Stimulated activated CD8-positive, alpha-beta memory T cell treated with anti-CD3 and anti-CD28 coated beads, Interleukin-15, amount 100 ng/mL, for 48 hours (primary cell): ENCODE measurements at places on chromosomes 2 and 18.

DNA sequence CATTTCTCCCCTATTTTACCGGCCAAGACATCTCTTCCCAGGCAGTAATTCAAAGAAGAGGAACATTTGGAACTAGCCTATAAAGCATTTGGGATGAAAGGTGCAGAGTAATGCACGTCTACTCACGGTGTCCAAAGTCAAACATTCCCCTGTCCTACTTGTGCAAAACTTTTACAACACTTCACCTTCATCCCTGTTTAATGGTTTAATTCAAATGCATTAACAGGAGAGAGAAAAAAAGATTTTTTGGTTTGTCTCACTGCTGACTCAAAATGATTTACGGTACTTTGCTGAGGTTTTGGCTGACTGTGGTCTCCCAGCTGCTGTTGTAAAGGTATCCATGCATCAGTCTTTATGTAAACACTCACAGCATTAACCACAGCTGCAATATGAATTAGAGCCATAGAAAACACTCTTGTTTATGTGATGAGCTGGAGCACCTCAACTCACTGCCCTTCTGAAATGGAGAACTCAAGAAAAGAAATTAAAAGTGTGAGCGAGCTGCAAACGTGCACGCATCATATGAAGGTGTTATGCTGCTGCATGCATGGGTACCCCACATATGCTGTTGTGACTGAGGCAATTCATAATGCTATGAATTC, 220.5 kb downstream of the PIEZO2 start:
- no peak for DNase-seq

DNA sequence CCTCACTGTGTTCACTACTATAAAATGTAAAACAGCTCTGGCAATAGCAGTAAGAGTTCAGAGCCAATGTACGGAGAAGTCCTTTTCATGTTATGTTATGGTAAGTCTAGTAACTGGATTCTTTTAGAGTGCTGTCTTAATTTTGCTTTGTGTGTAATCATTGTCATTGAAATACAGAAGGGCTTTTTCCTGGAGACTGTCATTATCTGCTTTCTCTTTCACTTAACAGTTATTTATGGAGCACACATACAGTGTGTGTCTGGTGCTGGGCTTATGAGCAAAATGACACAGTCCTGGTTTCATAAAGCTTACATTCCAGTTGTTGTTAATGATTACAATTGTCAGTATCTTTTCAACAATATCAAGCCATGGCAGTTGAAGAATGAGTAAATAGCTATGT, 95.5 kb downstream of the CCDC102B start:
- DNase-seq: no peak

DNA sequence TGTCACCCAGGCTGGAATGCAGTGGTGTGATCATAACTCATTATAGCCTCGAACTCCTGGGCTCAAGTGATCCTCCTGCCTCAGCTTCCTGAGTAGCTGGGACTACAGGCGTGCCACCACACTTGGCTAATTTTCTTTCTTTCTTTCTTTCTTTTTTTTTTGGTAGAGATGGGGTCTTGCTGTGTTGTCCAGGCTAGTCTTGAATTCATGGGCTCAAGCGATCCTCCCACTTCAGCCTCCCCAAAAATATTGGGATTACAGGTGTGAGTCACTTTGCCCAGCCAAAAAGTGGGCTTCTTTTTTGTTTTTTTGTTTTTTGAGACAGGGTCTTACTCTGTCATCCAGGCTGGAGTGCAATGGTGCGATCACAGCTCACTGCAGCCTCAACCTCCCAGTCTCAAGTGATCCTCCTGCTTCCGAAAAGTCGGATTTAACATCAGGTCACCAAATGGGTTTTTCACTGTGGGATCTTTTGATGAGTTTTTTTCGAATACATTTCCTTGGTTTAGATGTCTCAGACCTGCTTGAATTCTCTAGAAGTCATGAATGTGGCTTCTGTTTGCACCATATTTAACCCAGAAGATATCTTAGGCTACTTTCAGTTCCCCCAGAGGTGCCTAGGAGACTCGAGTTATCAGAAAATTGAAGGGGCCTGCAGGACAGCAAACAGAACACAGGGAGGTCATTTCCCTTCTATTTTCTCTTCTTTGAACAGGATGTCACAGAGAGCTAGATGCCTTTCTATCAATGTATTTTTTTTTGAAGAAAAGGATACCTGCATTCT, 8.9 kb downstream of the RAB31 start:
- no peak for DNase-seq

GRCh38 chr2:182655750-182656149, 60.3 kb upstream of the DNAJC10 start:
- no peak for DNase-seq

DNA sequence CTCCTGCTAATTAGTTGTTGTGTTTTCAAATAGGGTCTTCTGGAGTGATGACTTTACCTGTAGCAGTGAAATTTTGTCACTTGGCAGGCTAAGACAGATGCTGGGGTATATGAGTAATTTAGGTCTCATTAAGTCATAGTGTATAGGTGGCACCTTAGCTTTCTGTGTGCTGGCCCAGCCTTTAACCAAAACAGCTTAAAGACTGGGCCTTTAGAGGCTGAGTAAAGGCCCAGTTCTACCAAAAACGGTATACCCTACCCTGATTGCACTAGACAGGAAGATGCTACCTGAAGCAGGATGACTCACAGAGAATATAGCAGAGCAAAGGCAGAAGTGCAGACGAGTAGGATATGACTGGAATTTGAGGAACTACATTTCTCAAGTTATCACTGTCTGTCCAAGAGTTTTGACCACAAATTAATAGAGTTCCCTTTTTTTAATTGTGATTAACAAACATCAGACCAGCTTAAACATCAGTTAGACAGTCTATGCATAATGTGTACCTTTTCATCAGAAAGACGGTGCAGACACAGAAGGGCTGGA, 337.9 kb upstream of the SALL3 start:
- no peak for DNase-seq

- no peak for DNase-seq
These were observed 405.1 kb downstream of the GPD2 start for GRCh38 chr2:156841321-156841720.

DNA sequence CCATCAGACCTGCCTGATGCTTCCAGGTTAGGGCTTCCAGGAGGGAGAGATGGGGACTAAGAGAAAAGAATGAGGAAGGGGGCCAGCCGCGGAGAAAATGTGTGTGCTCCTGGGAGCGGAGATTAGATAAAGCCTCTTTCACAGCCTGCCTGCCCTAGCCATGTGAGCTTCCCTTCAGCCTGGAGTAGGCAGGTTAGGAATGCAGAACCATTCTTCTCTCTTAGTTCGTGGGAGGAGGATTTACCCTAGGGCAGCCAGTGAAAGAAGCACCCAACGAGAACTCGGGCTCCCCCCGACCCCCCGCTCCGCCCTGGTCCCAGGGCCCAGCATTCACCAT, 36.1 kb downstream of the POMC start:
- no peak for DNase-seq

DNA sequence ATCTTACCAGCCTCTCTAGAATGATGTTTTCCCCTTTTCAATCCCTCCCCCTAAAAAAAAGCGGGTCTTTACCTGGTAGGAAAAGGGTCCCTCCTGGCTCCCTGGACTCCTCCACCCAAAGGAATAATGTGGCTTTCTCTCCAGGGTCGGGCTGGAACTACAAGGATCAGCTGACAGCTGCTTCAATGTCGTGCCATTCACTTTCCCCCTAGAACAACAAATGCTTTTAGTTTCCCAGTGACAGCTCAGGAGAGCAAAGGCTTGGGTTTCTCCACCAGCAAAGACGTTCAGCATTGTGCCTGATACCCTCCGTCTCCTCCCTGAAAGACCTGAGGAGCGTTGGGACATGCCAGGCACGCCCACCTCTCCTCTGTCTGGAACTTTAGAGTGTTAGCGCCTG, 173.8 kb upstream of the SIX3 start:
- DNase-seq: no peak

DNA sequence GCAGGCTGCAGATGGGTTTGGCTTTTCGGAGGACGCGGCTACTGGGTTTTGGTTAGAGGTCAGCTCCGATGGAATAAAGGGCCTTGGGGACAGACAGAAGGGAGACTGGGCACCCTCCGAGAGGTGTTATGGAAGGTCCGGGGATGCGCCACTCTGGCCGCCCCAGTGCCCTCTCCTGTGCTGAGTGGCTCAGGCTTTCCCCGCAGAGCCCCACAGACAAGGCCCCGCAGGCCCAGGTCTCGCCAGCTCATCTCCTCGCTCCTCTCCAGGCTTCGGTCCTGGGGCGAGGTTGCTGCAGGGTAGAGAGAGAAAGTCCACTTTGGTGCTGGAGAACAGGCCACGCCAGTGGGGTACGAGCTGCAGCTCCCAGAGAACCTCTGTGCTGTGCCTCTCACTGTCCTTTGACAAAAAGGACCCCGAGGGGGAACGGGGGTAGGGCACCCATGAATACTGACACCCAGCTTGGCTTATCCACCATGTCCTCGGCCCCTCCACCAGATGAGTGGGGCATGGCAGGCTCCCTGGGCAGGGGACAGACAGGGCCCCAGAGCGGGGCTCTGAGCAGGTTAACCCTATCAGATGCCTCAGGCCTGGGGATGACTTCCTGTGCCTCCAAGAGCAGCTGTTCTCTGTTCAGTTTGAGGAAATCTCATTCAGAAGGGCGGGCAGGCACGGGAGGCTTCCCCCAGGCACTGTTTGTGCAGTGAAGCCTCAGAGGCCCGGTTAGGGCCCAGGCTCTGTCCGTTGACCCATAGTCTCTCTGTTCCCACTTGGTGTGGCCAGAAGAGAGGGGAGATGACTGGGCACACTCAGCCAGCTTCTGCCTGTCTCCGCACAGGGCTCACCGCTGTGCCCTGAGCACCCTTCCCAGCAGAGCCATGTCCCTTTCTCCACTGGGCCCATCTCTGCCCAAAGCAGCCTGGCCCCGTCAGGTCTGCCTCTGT, 15.7 kb upstream of the CNNM3 start:
- no peak for DNase-seq

GRCh38 chr18:74278058-74278457, 13.7 kb downstream of the CYB5A start:
- no peak for DNase-seq

DNA sequence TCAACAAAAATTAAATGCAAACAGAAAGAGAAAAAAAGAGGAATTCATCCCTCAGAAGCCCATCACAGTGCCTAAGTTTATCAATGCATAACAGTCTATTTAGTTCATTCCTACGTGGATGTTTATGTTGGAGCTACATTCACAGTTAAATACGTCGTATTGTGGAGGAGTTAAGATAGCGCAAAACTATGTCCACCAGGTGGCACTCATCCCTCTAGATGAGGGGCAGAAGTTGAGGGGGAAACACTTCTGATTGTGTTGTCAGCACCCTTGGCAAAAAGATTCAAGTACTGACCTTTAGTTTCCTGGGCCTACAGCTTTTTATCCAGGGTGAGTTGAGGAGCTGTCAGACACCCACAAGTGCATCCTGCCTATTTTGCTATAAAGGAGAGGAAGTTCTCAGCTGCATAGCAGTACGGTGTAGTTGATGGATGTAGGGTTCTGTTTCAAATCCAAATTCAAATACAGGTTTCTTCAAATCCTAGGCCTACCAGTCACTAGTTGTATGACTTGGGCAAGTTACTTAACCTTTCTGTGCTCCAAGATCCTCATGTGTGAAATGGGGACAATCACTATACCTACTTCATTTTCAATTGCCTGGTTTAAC, 26.8 kb upstream of the MYO1B start:
- no peak for DNase-seq

GRCh38 chr2:197786010-197786877, 1.1 kb upstream of the BOLL start:
- peak; percentile 63 for DNase-seq

DNA sequence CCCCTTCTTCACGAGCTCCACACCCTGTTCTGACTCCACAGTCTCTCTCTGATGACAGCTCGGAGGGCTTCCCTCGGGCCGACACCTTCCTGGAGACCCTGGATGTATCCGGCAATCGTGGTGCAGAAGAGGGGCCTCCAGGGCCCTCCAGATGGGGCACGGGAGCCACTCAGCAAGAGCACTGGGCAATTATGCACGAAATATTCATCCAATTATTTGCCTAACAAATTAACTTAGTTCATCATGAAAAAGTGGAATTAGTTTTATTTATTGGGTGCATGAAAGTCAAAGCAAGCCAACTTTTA, 277.3 kb upstream of the HDAC4 start:
- DNase-seq: no peak

- peak; percentile 67 for DNase-seq
These were observed 246.3 kb downstream of the TNS1 start for GRCh38 chr2:217756375-217757107.

GRCh38 chr2:69677914-69678313, 34.4 kb upstream of the AAK1 start:
- no peak for DNase-seq

GRCh38 chr2:66815886-66816285, 381.0 kb downstream of the MEIS1 start:
- DNase-seq: no peak
